Stimulated activated CD8-positive, alpha-beta memory T cell treated with anti-CD3 and anti-CD28 coated beads, Interleukin-15, amount 100 ng/mL, for 24 hours (primary cell): ENCODE measurements at places on chromosomes 16 and 17.

- no peak for DNase-seq
Measured at GRCh38 chr17:80790021-80790765, 201.4 kb upstream of the CHMP6 start.

- DNase-seq = no peak
Measured at GRCh38 chr17:63278728-63279442, 167.2 kb downstream of the CYB561 start.

DNA sequence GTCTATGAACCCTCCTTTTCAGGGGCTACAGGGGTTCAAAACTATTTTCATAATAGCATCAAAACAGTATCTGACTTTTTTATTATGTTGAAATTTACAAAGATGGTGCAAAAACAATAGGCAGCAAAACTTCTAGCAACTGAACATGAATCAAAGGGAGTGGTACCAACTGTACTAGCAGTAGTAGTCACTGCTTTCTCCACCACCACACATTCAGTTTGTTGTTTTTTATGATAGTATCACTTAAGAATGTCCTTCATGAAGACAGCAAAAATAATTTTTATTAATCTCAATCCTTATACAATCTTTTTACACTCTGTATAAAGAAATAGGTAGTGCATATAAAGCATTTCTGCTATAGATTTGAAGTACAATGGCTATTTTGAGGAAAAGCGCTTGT is 47.6 kb downstream of the MED13 start:
- DNase-seq = no peak

DNA sequence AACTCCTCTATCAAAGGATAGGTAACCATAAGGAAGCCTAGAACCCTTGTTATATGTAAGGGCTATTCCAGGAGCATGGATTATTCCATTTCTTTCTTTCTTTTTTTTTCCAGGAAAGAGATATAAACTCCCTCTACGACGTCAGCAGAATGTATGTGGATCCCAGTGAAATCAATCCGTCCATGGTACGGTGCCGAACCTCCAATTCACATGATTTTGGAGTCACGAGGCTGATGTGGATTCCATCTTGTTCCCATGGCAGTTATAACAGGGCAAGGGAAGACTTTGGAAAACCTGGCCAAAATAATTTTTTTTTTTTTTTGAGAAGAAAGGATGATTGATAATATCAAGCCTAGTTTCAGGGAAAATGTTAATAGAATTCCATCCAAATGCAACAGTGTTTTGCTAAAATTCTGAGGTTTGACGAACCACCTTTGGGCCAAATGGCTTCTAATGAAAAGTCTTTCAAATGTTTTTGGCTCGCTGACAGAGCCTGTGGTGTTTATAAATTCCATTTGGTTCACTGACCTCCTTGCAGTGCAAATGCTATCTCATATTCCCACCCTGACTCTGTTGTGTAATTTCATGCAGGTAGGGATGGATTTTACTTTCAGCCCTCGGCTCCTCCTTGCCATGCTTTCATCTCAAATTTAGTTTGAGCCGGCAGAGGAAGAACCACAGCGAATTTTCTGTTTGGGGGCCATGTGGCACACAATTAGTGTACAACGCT is 90.0 kb downstream of the SDR42E1 start:
- DNase-seq = no peak

DNA sequence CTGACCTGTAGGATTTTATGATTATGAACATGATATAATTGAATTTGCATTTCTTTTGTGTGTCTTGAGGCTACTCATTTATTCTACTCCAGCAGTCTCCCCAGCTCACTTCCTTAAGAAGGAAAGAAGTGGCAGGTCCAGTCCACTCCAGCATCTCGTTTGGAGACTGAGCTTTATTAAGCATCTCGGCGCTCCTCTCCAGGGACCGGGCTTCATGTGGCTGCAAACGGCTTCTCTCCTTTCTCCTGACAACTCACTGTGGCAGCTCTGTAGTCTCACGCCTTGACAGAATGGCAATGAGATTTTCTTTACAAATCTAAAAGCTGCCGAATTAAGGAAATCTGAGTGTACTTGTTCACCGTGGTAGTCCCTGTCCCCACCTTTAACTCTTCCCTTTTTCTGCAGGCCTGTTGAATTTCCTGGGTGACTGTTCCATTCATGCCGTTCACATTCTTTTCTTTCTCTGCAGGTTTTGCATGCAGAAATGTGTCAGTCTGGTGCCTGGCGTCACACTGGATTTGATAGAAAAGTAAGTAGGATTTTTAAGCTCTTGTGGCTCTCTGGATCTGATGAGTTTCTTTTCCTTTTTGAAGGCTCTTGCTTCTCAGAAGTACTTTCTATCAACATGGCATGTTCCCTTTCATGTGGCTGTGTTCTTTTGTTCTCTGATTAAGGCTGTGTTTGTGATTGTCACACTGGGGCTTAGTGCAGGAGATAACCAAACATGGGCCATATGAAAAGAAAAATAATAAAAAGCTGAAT is 200.5 kb upstream of the CHMP6 start:
- no peak for DNase-seq

DNA sequence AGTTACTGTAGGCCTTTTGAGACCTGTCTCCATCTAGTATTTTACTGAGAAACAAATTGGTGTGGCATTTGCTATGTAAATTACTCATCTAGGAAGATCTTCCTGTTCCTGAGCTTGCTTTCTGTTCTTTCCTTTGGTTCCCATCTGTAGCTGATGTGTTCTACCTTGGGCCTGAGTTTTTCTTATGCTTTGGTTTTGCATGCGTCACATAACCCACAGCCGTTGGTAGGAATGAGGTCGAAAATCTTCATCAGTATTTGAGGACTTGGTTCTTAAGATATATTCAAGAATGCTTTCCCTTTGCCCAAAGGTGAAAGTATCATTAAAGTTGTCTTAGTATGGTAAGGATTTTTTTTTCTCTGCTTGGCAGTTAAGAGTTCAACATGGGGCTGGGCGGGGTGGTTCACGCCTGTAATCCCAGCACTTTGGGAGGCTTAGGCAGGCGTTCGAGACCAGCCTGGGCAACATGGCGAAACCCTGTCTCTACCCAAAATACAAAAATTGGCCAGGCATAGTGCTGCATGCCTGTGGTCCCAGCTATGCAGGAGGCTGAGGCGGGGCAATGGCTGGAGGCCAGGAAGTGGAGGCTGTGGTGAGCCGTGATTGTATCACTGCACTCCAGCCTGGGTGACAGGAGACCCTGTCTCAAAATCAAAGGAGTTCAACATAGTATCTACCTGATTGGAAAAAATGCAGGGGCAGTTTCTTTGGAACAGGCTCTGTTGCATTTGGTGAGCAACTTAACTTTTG is 28.8 kb downstream of the IST1 start:
- no peak for DNase-seq
